ENCODE measurements at places on chromosomes 7 and 10. TPM values are rescaled to one million over a fixed set of nuclear protein-coding genes. Genes with fewer than 3 reads are reported as not detected.

GRCh38 chr7:24665564-24666294, 91.5 kb downstream of the GSDME start:
- H3K4me1 ChIP-seq: no peaks in the 10 kb centered on the region
- peaks cover 16% of the 10 kb centered on the region for H3K36me3 ChIP-seq
- no peaks in the 10 kb centered on the region for H3K27me3 ChIP-seq
- no peak for DNase-seq
- H3K27ac ChIP-seq: no peak overlapping the region

AEBP1 gene
- total RNA-seq: 17.4 TPM

SLC18A3 gene
- not detected for total RNA-seq

STEAP1B gene
- 117 TPM for total RNA-seq

GRCh38 chr10:12637649-12638048, 288.3 kb downstream of the CAMK1D start:
- H3K27me3 ChIP-seq: no peaks in the 10 kb centered on the region
- H3K4me1 ChIP-seq: peaks cover 30% of the 10 kb centered on the region
- DNase-seq: no peak
- peaks cover 42% of the 10 kb centered on the region for H3K36me3 ChIP-seq

DNA sequence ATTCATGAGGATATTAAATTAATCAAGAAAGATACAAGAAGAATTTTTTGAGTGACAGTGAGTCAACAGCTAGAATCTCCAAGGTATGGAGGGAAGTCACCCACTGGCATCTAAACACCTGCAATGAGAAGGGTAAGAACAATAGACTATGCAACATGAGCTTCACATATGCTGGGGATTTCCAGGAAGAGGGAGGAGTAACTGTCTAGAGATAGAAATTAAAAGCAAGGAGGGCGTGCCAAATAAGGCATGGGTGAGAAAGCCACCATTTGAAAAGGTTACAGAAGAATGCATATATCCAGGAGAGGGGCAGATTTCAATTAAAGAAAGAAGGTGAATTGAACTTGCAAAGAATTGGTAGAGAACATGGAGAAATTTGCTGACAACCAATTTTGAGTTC, 365.7 kb downstream of the GPR37 start:
- no peaks in the 10 kb centered on the region for H3K36me3 ChIP-seq
- no peak overlapping the region for H3K27ac ChIP-seq
- DNase-seq: no peak
- H3K4me1 ChIP-seq: no peaks in the 10 kb centered on the region
- H3K4me3 ChIP-seq: no peak overlapping the region

GRCh38 chr10:110416776-110417711, 80.7 kb upstream of the DUSP5 start:
- H3K27ac ChIP-seq: no peak overlapping the region
- no peak overlapping the region for H3K4me3 ChIP-seq
- peaks cover 11% of the 10 kb centered on the region for H3K27me3 ChIP-seq
- peaks cover 70% of the 10 kb centered on the region for H3K4me1 ChIP-seq
- no peak for DNase-seq

GRCh38 chr10:83869898-83870297, 269.4 kb upstream of the GHITM start:
- no peaks in the 10 kb centered on the region for H3K27me3 ChIP-seq
- no peak overlapping the region for H3K4me3 ChIP-seq
- no peak for DNase-seq
- no peak overlapping the region for H3K27ac ChIP-seq

GRCh38 chr7:142066536-142066935, 45.0 kb upstream of the MGAM2 start:
- H3K27ac ChIP-seq: no peak overlapping the region
- no peak overlapping the region for H3K4me3 ChIP-seq
- no peaks in the 10 kb centered on the region for H3K27me3 ChIP-seq
- H3K4me1 ChIP-seq: no peaks in the 10 kb centered on the region

TRDMT1 gene
- total RNA-seq: 15.0 TPM

Data from activated B cell treated with CpG ODN at 0.5 μM for 24 hours (primary cell).